NCI-H524 treated with DMSO at 0.1 percent for 48 hours (cell line): ENCODE measurements at places on chromosomes 4 and X.

DNA sequence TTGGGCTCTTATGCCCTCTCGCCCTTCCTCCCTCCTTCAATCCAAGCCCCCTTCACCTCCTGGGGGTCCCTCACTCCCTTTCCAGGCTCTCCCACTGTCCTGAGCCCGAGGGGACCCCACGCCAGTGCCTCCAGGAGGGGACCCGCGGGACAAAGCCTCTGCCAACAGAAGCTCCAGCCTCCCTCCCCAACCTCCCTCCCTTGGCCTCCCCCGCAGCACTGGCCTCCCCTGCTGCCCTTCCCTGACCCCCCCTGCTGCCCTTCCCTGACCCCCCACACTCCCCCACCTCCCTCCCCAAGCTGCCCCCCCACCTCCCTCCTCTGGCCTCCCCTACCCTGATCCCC lies 71.0 kb upstream of the MXD4 start:
- DNase-seq, result no peak

DNA sequence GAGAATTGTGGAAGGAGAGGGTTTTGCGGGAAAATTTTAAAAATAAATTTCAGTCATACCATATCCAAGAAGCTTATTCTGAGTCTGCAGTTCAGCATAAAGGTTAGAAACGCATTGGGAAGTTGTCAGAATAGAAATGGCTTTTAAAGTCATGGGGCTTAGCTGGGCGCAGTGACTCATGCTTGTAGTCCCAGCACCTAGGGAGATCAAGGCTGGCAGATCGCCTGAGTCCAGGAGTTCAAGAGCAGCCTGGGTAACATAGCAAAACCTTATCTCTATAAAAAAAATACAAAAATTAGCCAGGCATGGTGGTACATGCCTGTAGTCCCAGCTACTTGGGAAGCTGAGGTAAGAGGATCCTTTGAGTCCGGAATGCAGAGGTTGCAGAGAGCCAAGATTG lies 3.9 kb upstream of the PLA2G12A start:
- DNase-seq, result no peak

GRCh38 chr4:19510993-19511392 lies 740.7 kb upstream of the SLIT2 start:
- DNase-seq, result no peak

- DNase-seq, result no peak
These were observed 297.1 kb downstream of the PPP3CA start for GRCh38 chr4:101050088-101050836.

DNA sequence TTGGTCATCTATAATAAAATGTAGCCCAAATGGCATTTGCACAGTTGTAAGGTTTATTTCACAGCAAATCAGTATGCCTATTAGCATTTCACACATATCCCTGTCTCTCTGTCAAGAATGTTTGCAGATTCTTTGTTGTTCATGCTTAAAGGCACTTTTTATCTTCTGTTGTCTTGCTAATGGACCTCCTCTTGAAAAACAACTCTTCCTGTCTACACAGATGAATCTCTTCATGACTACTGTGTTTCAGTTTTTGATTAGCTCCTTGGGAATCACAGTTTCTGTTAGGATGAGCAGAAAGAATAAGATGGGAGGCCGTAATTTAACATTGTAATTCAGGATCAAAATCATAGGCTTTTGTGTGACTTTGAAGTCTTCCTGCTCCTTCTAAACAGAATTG lies 35.5 kb upstream of the SLC4A4 start:
- DNase-seq, result no peak

GRCh38 chrX:151912221-151912620 lies 468 bp upstream of the MAGEA4 start:
- DNase-seq, result no peak

DNA sequence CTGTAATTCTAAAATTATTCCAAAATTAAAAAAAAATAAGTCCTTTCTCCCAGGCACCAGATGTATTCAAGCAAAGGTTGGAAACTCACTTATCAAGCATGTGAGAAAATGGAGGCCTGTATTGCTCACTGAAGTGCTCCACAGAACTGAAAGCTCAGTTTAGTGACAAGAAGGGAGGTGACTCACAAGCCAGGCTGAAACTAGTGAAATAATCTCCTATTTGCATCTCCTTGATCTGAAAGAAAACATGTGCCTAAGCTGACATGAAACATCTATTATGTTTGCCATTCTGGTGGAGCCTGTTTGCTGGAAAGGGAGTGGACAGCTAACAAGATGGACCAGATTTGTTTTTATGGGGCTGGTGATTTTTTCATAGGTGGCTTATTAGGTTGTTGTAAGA lies 54.0 kb upstream of the AMELX start:
- no peak for DNase-seq

- no peak for DNase-seq
These were observed 69.6 kb downstream of the WNK3 start for GRCh38 chrX:54288277-54288676.

DNA sequence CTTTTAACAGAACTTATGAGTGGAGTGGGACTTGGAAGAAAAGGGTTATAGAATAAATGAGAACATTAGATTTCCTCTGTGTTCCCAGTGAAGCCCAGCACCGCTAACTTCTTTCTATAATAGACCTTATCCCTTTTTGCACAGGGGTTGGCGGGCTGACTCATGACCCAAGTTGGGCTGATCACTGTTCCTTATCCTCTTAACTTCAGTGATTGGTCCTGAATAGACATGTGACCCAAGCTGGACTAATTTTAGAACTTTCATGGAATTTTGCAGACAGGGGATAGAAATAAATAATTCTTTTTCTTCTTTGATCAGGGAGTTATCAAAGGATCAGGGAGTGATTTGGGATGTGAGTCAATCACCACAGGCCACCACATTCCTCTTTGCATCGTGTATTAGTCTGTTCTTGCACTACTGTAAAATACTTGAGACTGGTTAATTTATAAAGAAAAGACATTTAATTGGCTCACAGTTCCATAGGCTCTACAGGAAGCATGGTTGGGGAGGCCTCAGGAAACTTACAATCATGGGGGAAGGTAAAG lies 75.9 kb downstream of the UCHL1 start:
- no peak for DNase-seq

GRCh38 chr4:2069986-2070385 lies 10.9 kb downstream of the NAT8L start:
- no peak for DNase-seq

- no peak for DNase-seq
These were observed 738.6 kb downstream of the PCDH7 start for GRCh38 chr4:31458813-31459212.

DNA sequence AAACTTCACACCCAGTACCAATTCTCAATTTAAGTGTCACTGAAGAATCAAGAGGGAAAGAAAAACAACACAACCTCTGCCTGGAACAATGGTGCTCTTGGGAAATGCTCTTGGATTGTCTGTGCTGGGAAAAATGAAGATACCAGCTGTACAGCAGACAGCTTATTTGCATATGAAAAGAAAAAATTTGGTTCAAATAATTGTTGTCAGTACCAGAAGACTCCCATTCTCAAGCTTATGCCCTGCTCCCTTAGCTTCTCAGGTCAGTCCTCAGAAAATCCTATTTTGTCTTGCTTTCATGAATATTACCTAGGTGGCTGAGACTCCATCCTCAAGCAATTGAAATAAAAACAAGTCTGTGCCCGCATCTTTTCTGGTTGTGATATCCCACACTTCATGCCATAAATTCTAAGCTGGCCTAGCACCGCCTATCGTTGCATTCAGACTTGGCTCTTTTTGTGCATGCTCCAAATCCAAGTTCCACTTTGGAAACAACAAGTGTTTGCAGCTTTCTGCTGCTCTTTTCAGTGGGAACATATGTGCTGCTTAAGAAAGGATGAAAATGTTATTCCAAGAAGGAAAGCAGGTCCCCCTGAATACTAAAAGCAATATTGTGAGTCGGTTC lies 431.6 kb downstream of the INPP4B start:
- DNase-seq, result no peak

DNA sequence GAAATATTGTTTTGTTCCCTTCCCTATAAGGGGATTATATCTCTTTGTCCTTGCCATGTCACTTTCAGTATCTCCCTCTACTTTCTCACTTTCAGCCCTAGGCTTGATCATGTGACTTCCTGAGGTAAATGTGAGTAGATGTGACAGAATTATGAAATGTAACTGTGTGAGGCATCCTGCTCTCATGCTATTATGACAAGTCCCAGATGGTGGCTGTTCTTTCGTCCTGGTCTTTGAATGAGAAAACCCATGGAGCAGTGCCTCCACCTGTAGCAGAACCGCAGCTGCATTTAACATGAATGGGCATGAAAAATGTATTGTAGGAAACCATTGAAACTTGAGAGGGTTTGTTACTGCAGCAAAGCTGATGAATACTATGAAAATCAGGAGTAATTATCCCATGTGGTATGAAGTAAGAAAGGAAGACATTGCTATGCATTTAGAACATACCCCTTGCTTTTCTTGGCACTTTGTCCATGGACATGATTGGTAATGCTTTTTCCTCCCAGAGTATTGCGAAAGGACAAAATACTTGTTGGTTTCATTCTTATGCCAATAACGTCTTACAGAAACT lies 202.2 kb upstream of the GPRIN3 start:
- DNase-seq, result no peak

- no peak for DNase-seq
These were observed 22.2 kb downstream of the RBPJ start for GRCh38 chr4:26343038-26343398.

GRCh38 chrX:19659929-19660328 lies 144.6 kb upstream of the MAP3K15 start:
- DNase-seq, result no peak

- no peak for DNase-seq
These were observed 3.2 kb upstream of the RIPPLY1 start for GRCh38 chrX:106906361-106906760.

DNA sequence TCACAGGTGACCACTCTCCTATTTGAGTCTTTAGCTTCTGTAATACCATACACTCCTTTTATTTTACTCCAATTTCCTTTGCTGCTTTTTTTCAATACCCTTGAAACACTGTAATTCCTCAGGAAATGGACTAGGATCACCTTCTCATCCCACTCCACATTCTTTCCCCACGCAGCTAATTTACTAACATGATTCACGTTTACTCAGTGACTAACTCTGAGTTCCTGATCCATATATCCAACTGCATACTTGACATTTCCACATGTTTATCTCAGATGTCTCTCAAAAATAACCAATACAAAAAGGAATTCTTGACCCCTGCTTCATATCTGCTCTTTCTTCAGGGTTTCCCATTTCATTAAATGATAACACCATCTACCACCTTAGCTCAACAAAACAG lies 19.9 kb downstream of the RPS6KA6 start:
- DNase-seq, result no peak

GRCh38 chr4:187176261-187176910 lies 452.7 kb upstream of the FAT1 start:
- no peak for DNase-seq

DNA sequence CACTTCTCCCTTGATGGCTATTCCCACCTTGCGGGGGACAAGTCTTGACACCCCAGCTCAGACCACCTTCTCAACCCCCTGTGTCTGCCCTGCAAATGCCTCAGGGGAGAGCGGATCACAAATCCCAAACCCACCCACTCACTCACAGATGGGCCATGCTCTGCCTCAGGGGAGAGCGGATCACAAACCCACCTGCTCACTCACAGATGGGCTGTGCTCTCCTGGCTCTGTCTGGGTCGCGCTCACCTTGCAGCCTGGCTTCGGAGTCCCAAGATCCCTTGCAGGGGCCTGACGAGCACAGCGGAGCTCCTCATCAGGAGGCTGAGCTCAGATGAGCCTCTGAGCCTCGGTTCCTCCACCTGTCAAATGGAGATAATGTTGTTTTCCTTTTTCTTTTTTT lies 38.6 kb downstream of the HTRA3 start:
- DNase-seq, result no peak

GRCh38 chrX:69503782-69504625 lies at the start of gene NALF2:
TSS of gene NALF2 (plus strand) at chrX:69504326. CDS start at chrX:69505283, 957 bp downstream.
- peak; percentile 54 for DNase-seq

DNA sequence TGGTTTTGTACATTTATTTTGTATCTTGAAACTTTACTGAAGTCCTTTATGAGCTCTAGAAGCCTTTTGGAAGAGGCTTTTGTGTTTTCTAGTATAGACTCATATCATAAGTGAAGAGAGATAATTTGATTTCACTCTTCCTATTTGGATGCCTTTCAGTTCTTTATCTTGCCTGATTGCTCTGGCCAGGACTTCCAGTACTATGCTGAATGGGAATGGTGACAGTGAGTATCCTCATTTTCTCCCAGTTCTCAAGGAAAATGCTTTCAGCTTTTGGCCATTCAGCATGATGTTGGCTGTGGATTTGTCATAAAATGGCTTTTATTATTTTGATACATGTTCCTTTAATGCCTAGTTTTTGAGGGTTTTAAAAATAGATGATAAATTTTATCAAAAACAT lies 1061.3 kb downstream of the STPG2 start:
- no peak for DNase-seq

GRCh38 chr4:13722649-13723048 lies 95.1 kb upstream of the BOD1L1 start:
- DNase-seq, result no peak

GRCh38 chr4:5730993-5731990 lies 20.3 kb downstream of the EVC start:
- DNase-seq, result no peak

- no peak for DNase-seq
These were observed 27.0 kb upstream of the MSANTD1 start for GRCh38 chr4:3221996-3222395.

- no peak for DNase-seq
These were observed 8.5 kb downstream of the NUDT11 start for GRCh38 chrX:51487960-51488267.

GRCh38 chrX:49840679-49841078 lies 11.6 kb downstream of the PAGE4 start:
- peak; percentile 36 for DNase-seq
